ENCODE measurements at places on chromosomes 1 and 21.

DNA sequence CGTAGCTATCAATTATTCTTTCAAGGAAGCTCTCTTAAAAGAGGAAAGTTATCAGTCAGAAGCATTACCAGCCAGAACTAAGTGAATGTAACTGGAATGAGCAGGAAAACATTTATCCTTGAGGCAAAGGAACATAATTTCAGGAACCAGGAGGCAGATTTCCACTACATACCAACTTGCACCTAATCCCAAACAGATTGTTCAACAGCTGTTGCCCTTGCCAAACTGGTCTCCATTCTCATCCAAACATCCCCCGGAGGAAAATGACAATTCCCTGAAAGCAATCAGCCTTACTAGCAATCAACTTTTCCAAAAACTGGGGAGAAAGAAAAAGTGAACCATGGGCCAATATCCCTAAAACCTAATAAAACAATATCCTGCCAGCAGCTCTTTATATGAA lies 35.0 kb downstream of the ENAH start:
- no peak for DNase-seq

DNA sequence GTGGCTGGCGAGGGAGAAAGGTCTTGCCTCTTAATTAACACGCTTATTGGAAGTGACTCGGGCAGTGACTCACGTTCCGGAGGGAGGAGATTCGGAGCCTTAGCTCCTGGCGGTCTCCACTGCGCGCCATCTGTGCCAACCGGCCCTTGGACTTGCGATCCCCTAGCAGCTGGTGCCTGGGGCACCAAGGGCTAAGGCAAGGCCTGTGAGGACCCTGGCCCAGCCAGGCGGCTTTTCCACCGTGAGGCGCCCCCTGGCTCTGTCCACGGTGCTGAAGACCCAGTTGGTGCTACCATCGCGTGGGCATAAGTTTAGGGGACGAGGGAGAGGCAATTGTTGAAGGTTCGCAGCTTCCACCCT lies 1.3 kb upstream of the SYT6 start:
- no peak for DNase-seq

- peak; percentile 15 for DNase-seq
Observed at GRCh38 chr1:165738794-165739193, 29.9 kb downstream of the TMCO1 start.

DNA sequence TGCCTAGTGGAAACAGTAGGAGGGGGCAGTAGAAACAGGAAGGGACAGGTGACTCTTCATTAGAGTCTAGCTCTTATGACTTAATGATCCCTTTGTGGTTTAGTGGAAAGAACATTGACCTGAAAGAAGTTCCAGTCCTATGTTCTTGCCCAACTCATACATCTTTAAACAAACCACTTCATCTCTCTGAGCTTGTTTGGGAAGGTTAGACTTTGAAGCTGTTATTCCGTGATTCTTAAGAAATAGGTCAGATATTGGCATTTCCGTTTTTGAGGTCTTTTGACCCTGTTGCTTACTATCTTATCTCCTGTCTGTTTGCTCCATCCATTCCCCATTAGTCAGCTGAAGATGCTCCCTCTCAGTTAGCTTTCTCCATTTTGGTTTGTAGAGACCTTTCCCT lies 38.5 kb downstream of the MTR start:
- DNase-seq, result no peak

GRCh38 chr1:164611754-164612642 lies 53.0 kb downstream of the PBX1 start:
- DNase-seq, result no peak

Measured in Jurkat, Clone E6-1 (cell line).